ENCODE measurements at places on chromosomes 12 and 14.

- DNase-seq: no peak
These were observed 170.0 kb downstream of the ZFP36L1 start for GRCh38 chr14:68622856-68623255.

DNA sequence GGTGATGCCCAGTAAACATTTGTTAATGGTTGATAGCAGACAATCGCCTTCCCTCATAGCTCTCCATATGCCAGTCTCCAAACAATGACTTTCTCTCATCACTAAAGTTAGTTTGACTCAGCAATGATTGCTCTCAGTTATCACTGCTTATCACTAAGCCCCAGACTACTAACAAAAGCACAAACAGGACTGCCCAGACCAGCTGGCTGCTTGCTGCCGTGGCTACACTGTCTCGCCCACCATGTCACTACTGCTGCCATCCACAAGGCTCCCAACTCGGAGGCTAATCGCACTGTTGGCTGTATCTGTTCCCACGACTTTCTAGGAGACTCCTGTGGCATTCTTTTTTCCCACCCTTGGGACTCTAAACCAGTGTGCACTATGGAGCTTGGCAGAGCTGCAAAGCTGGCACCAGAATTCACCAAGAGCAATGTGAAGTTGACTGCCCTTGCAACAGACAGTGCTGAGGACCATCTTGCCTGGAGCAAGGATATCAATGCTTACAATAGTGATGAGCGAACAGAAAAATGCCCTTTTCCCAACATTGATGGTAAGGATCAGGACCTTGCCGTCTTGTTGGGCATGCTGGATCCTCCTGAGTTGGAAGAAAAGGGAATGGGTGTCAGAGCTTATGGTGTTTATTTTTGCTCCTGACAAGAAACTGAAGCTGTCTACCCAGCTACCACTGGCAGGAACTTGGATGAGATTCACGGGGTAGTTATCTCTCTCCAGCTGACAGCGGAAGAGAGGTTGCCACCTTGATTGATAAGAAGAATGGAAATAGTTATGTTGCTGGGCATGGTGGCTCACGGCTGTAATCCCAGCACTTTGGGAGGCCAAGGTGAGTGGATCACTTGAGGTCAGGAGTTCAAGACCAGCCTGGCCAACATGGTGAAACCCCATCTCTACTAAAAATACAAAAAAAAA, 27.1 kb upstream of the NR2C1 start:
- no peak for DNase-seq

- no peak for DNase-seq
These were observed 97.1 kb downstream of the SCAF11 start for GRCh38 chr12:45893240-45893639.

DNA sequence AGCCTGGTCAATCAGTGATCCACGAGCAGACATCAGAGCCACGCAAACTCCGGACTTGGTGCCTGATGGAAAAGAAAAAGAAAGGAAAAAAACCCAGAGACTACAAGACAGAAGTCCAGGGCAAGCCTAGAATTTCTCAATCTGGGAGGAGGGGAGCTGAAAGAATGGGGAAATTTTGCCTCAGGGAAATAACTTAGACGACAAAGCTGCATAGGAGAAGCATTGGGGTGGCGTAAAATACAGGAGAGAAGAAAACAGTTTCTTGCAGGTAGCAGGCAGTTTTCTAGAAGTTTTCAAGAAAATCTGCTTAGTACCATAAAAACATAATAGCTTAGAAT, 2.6 kb upstream of the SLC11A2 start:
- DNase-seq: peak; percentile 92

DNA sequence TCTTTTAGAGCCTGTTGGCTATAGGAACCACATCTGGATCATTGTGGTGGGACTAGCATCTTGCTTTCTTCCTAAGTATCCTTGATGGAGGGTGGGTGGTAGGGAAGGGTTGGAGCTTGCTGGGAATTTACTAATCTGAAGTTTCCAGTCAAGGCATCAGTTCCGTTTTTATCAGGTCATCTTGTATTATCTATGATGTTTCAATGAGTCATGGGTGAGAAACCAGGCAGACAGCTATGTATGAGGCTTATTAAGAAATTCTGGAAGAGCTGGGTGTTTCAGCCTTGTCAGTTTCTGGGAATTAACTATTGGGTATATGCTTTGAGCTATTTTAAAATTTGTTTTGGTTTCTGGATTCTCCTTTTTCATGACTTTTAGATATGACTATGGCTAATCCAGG, 11.3 kb downstream of the TSFM start:
- no peak for DNase-seq

DNA sequence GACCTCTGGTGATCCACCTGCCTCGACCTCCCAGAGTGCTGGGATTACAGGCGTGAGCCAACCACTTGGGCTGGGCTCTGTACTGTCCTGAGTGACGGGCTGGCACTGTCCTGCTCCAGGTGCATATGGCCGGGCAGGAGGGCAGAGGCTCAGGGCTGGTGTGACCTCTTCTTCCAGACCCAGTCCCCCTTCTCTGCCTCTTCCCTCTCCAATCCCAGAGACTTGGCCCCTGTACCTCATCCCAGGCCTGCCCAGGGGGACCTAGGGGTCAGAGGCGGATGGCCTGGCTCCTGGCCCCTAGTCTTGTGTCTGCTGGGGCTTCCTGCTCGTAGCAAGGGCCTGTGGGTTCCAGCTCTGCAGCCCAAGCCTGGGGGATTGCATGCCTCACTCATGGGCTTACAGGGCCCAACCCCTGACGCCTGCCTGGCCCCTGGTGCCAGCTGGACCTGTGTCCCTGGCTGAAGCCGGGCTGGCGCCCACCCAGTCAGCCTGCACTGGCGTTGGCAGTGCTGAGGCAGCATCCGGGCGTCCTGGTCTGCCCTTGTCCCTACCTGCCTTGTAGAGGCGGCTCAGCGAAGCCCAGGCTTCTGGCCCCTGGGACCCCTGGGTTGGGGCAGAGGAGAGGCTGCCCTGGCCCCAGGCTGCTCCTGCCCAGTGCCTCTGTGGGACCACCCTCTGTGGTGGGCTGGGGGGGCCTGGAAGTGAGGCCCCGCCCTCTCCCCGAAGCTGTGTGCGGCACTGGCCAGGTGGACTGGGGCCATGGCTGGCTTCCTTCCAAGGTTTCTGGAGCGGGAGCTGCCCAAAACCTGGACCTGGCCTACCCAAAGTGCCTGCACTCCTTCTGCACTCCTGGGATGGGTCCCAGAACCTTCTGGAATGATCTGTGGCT, 4.3 kb downstream of the TEDC1 start:
- DNase-seq: no peak

DNA sequence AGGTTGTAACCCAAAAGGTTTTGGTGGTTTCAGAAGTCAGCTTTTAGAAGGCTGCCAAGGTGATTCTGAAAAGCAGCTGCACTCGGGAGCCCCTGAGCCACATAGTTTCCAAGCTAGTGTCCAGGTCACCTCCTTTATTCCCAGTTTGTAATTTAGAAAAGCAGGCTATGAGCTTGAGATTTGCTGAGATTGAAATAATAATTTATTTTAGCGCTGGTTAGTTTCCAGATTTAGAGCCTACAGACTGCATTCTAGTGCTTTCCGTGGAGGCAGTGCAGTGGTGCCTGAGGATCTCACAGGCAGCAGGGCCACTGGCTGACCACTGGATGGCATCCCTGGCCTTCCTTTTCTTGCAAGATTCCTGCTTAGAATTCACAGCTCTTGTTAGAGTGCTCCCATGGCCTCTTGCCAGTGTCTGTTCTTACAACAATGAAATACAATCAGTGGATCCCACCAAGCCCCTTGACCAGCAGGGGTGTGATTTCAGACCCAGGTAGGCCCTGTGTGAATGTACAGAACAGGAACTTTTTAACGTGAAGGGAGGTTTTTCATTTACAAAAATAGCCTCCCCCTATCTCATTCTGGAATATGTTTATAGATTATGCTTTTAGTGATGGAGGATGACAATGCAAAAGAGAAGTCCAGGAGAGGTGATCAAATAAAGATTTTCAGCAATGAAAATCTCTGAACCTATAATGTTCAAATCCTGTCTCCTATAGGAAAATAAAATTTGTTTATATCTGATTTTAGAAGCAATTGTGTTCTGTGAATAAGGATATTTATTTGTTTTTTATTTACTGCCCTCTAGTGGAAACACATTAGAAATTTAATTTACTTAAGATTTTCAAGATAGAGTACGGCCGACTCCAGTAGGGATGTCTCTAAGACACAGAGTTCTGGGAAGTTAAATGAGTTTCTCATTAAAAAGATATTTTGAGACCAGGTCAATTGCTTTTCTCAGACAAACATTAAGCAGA, 362.1 kb upstream of the STXBP6 start:
- peak; percentile 61 for DNase-seq

- no peak for DNase-seq
These were observed 275.5 kb downstream of the ALG10 start for GRCh38 chr12:34297790-34298164.

- DNase-seq: no peak
These were observed 83.2 kb downstream of the MYRFL start for GRCh38 chr12:69908203-69908602.

DNA sequence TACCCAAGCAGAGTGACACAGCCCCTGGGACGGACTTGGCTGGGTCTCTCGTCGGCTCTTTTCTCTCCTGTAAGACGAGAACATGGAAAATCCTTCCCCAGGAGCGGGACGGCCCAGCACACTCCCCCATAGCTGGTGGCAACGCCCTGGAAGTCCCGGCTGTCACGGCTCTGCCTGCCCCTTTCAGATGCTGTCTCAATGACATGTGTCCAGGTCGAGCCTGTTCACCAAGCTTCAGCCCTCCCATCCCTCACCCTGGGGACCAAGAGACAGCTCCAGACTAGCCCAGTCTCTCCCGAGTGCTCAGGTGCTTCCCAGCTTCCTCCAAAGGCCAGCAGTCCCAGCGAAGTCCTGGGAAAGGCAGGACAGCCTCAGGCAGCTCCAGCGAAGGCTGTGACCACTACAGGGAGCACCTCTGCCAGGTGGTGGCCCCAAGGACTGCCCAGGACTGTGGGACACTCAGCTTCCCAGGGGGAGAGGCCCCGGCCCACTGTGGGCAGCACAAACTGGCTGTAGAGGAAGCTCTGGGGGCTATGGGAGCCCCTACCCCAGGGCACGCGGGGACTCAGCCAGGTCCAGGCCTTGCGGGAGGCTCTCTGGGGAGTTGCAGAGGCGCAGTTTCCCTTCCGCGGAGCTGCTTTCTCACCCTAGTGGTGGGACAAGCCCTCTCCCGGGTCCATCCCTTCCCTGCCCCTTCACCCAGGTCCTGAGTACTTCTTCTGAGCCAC, 33.6 kb downstream of the TNFAIP2 start:
- DNase-seq: no peak

DNA sequence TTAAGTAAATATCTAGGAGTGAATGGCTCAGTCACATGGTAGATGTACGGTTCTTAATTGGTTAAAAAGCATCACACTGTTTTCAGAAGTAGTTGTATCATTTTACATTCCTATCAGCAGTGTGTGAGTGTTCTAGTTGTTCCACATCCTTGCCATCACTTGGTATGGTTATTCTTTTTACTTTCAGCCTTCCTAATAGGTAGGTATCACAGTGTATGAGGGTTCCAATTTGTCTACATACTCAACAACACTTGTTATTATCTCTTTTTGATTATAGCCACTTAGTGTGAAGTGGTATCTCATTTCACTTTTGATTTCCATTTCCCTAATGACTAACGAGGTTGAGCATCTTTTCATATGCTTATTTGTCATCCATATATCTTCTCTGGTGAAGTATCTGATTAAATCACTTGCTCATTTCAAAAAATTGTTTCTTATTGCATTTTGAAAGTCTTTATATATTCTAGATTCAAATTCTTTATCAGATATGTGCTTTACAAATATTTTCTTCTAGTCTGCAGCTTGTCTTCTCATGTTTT, 3.5 kb upstream of the SPRYD3 start:
- DNase-seq: no peak

GRCh38 chr14:101361451-101362433, 199.6 kb upstream of the DIO3 start:
- DNase-seq: no peak

GRCh38 chr14:71597955-71598660, 334.1 kb upstream of the RGS6 start:
- no peak for DNase-seq

- DNase-seq: no peak
These were observed 734 bp downstream of the FIGNL2 start for GRCh38 chr12:51847643-51848325.

DNA sequence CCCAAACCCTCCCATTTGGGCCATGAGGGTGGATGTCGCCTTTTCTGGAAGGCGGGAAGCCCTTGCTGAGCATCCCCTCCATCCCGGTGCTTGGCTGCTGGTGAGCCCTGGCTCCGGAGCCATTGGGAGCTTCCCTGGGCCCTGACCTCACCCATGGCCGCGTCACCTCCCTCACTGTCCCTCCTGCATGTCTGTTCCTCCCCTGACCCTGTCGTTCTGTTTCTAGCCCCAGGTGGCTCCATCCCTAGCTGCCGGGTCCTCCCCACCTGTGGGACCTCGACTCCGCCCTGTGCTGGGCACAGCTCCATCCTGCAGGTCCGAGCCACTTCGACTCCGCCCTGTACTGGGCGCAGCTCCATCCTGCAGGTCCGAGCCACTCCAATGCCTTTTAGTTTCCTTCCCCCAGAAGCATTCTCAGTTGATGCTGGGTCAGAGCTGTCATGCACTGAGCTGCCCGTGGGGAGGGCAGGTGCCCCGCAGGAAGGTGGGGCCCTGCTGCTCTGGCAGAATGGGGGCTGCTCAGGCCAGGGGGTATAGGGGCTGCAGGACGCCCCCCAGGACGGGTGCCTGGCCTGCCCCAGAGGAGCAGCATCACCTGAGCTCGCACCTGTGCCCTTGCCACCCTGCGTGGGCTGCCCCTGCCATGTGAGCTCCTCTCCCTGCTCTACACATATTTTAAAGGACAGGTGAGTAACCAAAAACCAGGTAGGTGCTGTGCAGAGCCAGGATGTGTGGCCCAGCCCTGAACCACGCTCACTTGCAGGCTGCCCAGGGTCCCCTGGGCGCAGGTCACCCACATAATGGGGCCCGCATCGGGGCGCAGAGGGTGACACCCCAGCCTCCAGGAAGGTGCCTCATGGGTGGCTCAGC, 19.0 kb downstream of the NOC4L start:
- DNase-seq: no peak

DNA sequence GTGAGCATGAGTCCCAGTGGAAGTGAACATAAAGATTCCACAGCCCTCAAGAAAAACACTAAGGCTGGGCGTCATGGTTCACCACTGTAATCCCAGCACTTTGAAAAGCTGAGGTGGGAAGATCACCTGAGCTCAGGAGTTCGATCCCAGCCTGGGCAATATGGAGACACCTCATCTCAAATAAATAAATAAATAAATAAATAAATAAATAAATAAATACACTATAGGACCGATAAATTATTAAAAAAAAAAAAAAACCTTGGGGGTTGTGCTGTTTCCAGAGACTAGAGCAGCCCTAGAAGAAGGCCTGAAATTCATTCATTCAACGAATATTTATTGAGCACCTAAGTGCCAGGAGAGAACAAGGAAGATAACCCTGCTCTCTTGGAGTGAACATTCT, 1.5 kb upstream of the KANSL2 start:
- no peak for DNase-seq

DNA sequence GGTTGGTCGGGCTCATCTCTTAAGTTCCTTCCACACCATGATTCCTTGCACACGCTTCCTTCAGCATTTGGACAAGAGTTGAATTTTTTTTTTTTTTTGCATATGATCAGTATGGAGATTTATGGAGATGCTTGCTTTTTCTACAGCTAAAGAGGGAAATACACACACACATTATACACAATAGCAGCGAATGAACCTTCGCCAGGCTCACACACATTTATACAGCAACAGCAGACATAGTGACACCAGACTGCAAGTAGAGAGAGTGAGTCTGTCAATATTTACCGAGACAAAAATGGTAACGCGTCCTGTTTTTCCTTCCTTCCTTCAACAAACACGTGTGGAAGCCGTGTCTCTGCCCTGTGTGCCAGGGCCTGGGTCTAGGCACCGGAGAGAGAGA, 897.9 kb downstream of the BCL11B start:
- no peak for DNase-seq
